ENCODE measurements at places on chromosomes 2 and 18. TPM values are rescaled to one million over a fixed set of nuclear protein-coding genes. Genes with fewer than 3 reads are reported as not detected.

Gene SULT1C4
- total RNA-seq = 5.2 TPM

Gene DUSP19
- 2.5 TPM for total RNA-seq

Gene RIT2
- total RNA-seq = not detected

Gene AGXT
- not detected for total RNA-seq

Gene ABCG8
- total RNA-seq = not detected

Gene SCYGR3
- total RNA-seq = not detected

Gene NYAP2
- under 0.01 TPM for total RNA-seq

Gene ACKR3
- total RNA-seq = 51.5 TPM

Gene NGEF
- not detected for total RNA-seq

Gene ZSWIM2
- total RNA-seq = not detected

Gene MAPK4
- total RNA-seq = 6.2 TPM

Gene GKN2
- total RNA-seq = not detected

Gene SERPINB3
- not detected for total RNA-seq

Gene OSR1
- 52.9 TPM for total RNA-seq

Gene KIF1A
- total RNA-seq = 4.1 TPM

Gene MALL
- total RNA-seq = 16.0 TPM

Gene SLC30A3
- not detected for total RNA-seq

Gene SLC40A1
- 40.3 TPM for total RNA-seq

Gene HMSD
- total RNA-seq = not detected

Gene DOK6
- total RNA-seq = 0.83 TPM

Gene FAM237A
- total RNA-seq = not detected

Gene RTP5
- total RNA-seq = not detected

Gene IRS1
- 27.8 TPM for total RNA-seq

Gene TBR1
- total RNA-seq = not detected

Gene IL1F10
- total RNA-seq = not detected
